ENCODE measurements at places on chromosomes 11 and 22.
A peak's percentile ranks its signal among the peaks of the same experiment; 100 is the strongest.

DNA sequence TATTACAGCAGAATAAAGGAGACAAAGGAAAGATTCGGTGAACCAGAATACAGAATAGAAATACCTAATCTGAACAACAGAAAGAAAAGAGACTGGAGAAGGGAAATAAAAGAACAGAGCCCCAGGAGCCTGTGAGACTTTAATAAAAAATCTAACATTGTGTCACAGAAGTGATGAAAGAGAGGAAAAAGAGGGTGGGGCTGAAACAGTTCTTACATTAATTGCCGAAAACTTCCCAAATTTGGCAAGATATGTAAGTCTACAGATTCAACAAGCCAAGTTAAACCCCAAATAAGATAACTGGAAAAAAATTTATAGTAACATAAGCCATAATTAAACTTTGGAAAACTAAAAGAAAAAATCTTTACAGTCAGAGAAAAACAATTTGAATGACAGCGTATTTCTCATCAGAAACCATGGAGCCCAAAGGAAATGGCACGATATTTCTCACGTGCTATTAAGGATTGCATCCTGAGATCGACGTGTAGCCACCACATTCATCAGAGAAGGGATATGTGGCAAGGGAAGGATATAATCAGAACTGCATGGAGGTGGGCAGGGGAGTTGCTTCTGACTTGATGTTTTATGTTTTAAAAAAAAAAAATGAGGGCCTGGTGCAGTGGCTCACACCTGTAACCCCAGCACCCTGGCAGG, 73.9 kb downstream of the SGSM3 start:
- peaks cover 42% of the 10 kb centered on the region for H3K36me3 ChIP-seq
- H3K27ac ChIP-seq: peak overlapping the region; percentile 17
- no peak overlapping the region for H3K4me3 ChIP-seq
- H3K4me1 ChIP-seq: peaks cover 38% of the 10 kb centered on the region

GRCh38 chr11:43942662-43943371, 380 bp downstream of the C11orf96 start:
- H3K4me1 ChIP-seq: peaks cover 19% of the 10 kb centered on the region
- no peak overlapping the region for H3K27ac ChIP-seq
- H3K36me3 ChIP-seq: no peaks in the 10 kb centered on the region
- peak overlapping the region; percentile 71 for H3K4me3 ChIP-seq

DNA sequence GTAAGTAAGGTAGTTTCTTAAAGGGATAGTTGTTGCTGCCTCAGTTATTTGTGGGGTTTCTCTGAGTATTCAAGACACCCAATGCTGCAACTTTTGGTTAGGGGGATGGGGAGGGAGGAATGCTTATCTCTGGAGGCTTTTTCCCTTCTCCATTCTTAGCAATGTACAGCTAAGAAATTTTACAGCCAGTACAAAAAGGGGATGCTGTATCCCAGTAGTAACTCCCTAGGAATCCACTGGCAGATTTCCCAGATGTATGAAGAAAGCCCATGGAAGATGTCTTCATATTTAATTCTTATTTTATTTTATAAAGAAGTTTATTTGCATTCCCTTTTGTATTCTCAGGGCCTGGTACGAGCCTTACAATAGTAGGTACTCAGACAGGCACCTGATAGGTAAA, 154.8 kb downstream of the ENTHD1 start:
- H3K4me1 ChIP-seq: no peaks in the 10 kb centered on the region
- H3K36me3 ChIP-seq: no peaks in the 10 kb centered on the region
- no peak overlapping the region for H3K27ac ChIP-seq
- peaks cover 13% of the 10 kb centered on the region for H3K27me3 ChIP-seq

DNA sequence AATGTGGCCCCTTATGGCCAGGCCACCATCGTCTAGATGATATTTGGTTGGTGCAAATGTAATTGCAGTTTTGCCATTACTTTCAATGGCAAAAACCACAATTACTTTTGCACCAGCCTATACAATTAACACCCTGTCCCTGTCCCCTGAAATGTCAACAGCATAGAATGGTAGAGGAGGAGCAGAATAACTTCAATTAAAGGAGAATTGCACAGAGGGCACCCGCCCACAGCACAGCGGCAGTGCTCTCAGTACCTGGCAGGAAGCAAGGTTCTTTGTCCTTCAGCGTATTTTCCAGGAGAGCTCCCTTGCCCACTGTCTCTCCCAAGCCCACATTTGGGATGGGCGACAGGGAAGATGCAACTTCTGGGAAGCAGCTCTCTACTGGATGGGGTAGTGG, 115.3 kb downstream of the TRIM29 start:
- peaks cover 8% of the 10 kb centered on the region for H3K27me3 ChIP-seq
- no peaks in the 10 kb centered on the region for H3K36me3 ChIP-seq
- H3K4me1 ChIP-seq: no peaks in the 10 kb centered on the region

DNA sequence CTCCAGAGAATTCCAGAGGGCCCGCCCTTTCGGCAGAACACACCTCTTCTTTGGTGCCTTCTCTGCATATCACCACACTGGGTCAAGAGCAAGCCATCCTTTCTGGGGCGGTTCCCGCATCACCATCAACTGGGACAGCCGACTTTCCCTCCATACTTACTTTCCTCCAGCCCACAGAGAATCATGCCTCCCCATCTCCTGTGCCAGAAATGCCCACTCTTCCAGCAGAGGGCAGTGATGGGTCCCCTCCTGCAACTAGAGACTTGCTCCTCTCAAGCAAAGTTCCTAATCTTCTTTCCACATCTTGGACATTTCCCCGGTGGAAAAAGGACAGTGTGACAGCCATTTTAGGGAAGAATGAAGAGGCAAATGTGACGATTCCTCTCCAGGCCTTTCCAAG, 157.7 kb downstream of the C11orf91 start:
- no peak overlapping the region for H3K27ac ChIP-seq
- no peaks in the 10 kb centered on the region for H3K4me1 ChIP-seq
- H3K36me3 ChIP-seq: no peaks in the 10 kb centered on the region

- H3K27me3 ChIP-seq: peaks cover 88% of the 10 kb centered on the region
- no peaks in the 10 kb centered on the region for H3K36me3 ChIP-seq
- no peak for DNase-seq
- H3K4me1 ChIP-seq: no peaks in the 10 kb centered on the region
- no peak overlapping the region for H3K4me3 ChIP-seq
Measured at GRCh38 chr22:40002935-40003715, 8.4 kb downstream of the FAM83F start.

- no peak overlapping the region for H3K27ac ChIP-seq
- no peaks in the 10 kb centered on the region for H3K27me3 ChIP-seq
- no peaks in the 10 kb centered on the region for H3K4me1 ChIP-seq
- H3K4me3 ChIP-seq: no peak overlapping the region
Measured at GRCh38 chr11:83827940-83828554, 541.9 kb upstream of the CCDC90B start.

DNA sequence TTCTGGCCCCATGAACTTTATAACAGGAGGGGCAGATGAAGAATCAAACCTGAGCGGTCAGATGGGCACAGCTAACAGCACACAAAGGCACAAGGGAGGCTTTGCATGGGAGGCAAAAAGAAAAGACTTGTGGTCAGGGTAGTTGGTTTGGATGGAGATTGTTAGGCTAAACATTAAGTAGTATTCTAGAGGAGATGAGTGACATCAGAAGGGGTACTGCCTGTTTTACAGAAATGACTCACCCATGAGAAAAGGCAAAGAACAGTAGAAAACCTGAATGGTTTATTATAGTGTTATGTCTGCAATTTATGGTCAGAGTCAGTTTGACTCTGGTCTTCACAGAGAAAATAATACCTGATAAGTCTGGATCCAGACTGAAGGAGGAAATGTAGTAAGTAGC, 129.8 kb upstream of the KIRREL3 start:
- no peak overlapping the region for H3K4me3 ChIP-seq
- no peak overlapping the region for H3K27ac ChIP-seq
- H3K27me3 ChIP-seq: no peaks in the 10 kb centered on the region
- DNase-seq: no peak
- no peaks in the 10 kb centered on the region for H3K4me1 ChIP-seq
- no peaks in the 10 kb centered on the region for H3K36me3 ChIP-seq

DNA sequence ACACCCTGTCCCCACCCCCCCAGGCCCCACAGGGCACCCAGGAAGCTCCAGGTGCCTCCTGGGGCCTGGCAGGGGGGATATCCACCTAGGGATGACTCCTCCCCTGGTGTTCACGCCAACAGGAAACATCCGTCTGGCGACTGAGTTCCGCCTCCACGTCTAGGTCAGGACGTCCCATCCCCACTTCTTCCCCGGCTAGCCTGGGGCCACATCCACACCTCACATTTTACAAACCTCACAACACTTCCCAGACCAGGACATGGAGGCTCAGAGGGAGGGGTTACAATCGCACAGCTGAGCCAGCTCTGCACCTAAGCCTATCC, 21.0 kb downstream of the MAFF start:
- H3K27me3 ChIP-seq: no peaks in the 10 kb centered on the region
- no peak overlapping the region for H3K4me3 ChIP-seq
- H3K4me1 ChIP-seq: peaks cover 11% of the 10 kb centered on the region
- no peak overlapping the region for H3K27ac ChIP-seq
- no peak for DNase-seq

GRCh38 chr22:46990937-46991550, 228.6 kb downstream of the TBC1D22A start:
- no peaks in the 10 kb centered on the region for H3K36me3 ChIP-seq
- no peak overlapping the region for H3K27ac ChIP-seq
- no peaks in the 10 kb centered on the region for H3K4me1 ChIP-seq

DNA sequence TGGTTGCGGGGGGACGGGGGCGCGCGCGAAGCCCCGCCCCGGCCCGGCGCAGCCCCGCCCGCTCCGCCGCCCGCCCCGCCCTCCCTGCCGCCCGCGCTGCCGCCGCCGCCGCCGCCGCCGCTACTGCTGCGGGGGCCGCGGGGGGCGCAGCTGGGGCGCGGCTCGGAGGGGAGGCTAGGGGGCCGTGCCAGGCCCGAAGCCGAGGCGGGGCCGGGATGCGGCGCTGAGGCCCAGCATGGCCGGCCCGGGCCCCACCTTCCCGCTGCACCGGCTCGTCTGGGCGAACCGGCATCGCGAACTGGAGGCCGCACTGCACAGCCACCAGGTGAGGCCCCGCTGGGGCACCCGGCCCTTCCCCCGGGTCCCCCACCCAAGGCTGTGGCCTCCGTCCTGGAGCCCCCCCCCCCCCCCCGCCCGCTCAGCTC, at the start of gene ANKRD13D:
TSS of gene ANKRD13D (plus strand) at position 78 of the 425 bp plus-strand sequence. CDS start at position 236, 158 bp downstream.
- H3K4me1 ChIP-seq: peaks cover 76% of the 10 kb centered on the region
- H3K27ac ChIP-seq: peak within 1 kb of the TSS; percentile 99
- DNase-seq: no peak

DNA sequence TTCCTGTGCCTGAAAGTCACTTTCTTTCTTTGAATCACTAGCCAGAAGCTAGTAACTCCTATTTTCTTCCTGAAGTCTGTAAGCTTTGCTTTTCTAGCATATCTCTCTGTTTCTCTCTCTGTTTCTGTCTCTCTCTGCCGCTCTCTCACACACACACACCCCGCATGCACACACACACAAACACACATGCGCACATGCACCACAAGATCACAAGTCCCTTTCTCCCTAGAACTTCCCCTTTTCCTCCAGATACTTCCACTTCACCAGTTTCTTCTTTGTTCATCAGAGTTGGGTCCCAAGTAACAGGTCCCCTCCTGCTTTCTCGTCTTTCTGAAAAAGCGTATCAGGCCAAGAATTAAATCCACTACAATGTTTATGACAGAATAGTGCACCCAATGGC, 148.5 kb upstream of the HSD17B12 start:
- H3K27me3 ChIP-seq: peaks cover 8% of the 10 kb centered on the region
- H3K4me3 ChIP-seq: no peak overlapping the region
- no peaks in the 10 kb centered on the region for H3K4me1 ChIP-seq
- no peak for DNase-seq

GRCh38 chr11:35165030-35165422, 26.1 kb downstream of the CD44 start:
- H3K4me1 ChIP-seq: peaks cover 100% of the 10 kb centered on the region
- H3K4me3 ChIP-seq: peak overlapping the region; percentile 57
- H3K27me3 ChIP-seq: no peaks in the 10 kb centered on the region
- peaks cover 76% of the 10 kb centered on the region for H3K36me3 ChIP-seq
- DNase-seq: no peak

DNA sequence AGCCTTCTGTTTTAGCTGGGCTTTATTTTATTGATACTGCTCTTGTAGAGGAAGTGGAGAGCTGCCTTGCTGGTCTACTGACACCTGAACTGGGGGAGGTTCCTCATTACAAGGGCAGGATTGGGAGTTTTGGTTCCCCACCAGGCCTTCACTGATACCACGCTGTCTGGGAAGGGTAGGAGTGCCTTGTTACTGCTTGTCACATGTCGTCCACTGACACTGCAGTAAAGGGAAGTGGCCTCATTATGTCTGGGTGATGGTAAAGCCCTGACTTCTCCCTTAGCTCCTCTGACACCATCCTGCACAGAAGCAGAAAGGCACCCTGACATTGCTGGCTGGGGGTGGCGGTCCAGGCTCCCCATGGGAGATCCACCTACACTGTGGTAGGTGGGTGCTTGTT, 38.7 kb upstream of the ELF5 start:
- no peak overlapping the region for H3K4me3 ChIP-seq
- no peak for DNase-seq
- H3K4me1 ChIP-seq: no peaks in the 10 kb centered on the region
- H3K36me3 ChIP-seq: no peaks in the 10 kb centered on the region

DNA sequence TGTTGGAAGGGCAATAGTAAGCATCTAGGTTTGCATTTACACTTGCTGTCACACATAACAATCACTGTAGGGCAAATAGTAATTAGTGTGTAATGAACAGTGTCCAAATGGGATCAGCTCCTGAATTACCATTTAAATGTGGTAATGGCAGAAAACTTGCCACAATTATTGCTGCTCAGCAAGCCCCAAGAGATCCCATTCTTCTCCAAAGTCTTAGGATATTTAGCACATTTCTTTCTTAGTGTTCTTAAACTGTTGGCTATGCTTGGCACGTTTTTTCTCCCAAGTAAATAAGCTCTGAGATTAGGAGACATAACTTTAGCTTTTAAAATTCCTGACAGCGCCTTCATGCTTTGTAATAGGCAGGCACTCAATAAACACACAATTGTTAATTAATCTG, 1037.0 kb downstream of the DLG2 start:
- H3K4me1 ChIP-seq: no peaks in the 10 kb centered on the region
- H3K36me3 ChIP-seq: no peaks in the 10 kb centered on the region
- no peak overlapping the region for H3K4me3 ChIP-seq
- H3K27me3 ChIP-seq: no peaks in the 10 kb centered on the region
- no peak for DNase-seq

DNA sequence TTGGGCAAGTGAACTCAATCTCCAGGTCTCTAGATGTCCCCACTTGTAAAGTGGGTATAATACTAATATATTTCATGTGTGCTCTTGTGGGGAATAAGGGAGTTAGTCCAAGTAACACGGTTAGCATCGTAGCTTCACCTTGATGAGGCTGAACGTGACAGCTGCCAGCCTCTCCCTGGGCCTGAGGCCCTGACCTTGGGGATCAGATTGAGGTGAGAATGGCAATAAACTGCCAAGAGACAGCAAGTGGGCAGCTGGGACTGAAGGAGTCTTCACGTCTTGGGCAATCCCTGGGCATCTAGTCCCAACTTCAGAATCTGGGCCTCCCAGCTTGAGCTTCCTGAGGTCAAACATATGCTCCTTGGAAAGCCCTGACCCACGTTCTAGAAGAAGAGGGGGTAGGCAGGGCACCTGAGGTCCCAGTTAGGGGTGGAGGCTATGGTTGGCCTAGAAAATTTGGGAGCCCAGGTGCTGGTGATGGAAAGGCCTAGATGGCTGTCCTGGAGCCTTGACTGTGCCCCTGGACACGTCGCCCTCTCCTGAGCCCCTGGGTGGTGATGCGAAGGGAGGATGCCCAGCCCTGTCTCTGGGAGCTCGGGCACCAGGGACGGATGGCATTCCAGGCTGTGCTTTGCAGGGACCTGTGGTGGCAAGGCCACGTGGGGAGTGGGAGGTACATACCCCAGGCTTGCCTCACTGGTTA, 23.4 kb downstream of the ADAMTS15 start:
- H3K27ac ChIP-seq: no peak overlapping the region
- no peaks in the 10 kb centered on the region for H3K4me1 ChIP-seq
- peaks cover 4% of the 10 kb centered on the region for H3K27me3 ChIP-seq
- no peak overlapping the region for H3K4me3 ChIP-seq
- no peaks in the 10 kb centered on the region for H3K36me3 ChIP-seq
